ENCODE measurements at places on chromosomes 6 and 20. TPM values are rescaled to one million over a fixed set of nuclear protein-coding genes. Genes with fewer than 3 reads are reported as not detected.

DNA sequence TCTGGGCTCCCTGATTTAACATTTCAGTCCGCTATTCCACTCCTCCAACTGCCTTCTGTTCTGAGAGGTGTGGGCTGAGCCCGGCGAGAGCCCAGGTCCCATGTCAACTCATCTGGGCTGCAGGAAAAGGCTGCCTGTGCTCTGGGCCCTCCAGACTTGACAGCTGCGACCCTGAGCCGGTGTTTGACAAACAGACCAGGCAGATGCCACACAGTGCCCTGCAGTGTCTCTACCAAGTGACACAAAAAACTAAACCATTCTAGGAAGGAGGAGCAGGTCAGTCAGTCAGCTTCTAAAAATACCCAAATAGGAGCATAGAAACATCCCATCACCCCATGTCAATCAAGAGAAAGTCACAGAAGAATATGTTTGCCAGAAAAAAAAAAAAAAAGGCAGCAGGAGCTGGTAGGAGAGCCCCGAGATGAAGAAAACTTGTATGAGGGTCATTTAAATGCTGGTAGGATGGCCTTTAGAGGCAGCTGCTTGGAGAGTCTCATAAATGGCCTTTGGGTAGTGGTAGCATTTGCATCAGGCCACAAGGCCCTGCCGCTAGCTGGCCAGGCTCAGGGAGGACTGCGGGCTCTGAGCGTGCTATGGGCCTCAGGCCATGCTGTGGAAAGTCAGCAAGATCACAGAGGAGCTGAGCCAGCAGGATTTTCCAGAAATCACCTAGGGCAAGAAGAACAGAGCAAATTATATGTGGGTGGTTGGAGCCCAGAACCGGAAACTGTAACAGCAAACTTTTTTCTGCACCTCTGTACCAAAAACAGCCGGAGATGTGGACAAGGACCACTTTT, 36.6 kb upstream of the GFOD1 start:
- H3K4me1 ChIP-seq: peaks cover 41% of the 10 kb centered on the region
- DNase-seq: no peak
- H3K27ac ChIP-seq: peak overlapping the region; percentile 72
- no peak overlapping the region for H3K4me3 ChIP-seq
- no peaks in the 10 kb centered on the region for H3K36me3 ChIP-seq
- H3K27me3 ChIP-seq: no peaks in the 10 kb centered on the region

- H3K27ac ChIP-seq: no peak overlapping the region
- H3K4me3 ChIP-seq: no peak overlapping the region
- H3K36me3 ChIP-seq: no peaks in the 10 kb centered on the region
These were observed 97.4 kb downstream of the TMEM170B start for GRCh38 chr6:11634948-11635347.

DNA sequence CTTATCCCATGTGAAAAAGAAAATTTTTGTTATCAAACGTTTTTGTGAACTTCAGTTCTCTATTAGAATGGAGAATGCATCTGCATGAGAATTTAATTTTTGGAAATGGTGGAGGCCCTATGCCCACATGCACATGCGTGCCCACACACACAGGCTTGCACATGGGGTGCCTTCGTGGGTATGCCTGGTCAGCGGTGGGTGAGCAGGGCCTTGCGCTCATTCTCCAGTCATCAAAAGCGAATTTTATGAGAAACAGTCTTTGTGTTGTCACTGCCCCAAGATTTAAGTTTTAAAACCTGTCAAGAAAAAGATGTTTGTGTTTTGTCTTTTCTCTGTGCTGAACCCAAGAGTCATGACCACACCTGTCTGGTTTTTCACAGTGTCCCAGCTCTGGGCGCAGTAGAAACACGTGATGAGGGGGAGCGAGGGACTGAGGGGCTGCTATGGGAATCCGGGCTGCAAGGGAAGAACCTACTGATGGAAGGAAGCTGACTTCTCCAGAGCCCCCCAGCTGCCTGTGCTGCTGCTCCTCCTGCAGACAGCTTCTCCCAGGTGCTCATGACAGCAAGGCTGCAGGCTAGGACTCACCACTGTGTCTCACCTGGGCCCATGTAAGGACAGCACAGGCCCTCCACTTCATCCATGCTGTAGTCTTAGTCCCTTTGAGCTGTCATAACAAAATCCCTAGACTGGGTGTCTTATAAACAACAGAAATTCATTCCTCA, 153.6 kb downstream of the SYCP2 start:
- H3K4me3 ChIP-seq: no peak overlapping the region
- H3K27ac ChIP-seq: no peak overlapping the region
- no peaks in the 10 kb centered on the region for H3K27me3 ChIP-seq
- H3K36me3 ChIP-seq: no peaks in the 10 kb centered on the region
- DNase-seq: no peak
- no peaks in the 10 kb centered on the region for H3K4me1 ChIP-seq

GRCh38 chr20:35010405-35011192, 54.9 kb downstream of the MYH7B start:
- H3K27me3 ChIP-seq: no peaks in the 10 kb centered on the region
- no peaks in the 10 kb centered on the region for H3K4me1 ChIP-seq
- DNase-seq: no peak
- peaks cover 95% of the 10 kb centered on the region for H3K36me3 ChIP-seq
- H3K27ac ChIP-seq: no peak overlapping the region

DNA sequence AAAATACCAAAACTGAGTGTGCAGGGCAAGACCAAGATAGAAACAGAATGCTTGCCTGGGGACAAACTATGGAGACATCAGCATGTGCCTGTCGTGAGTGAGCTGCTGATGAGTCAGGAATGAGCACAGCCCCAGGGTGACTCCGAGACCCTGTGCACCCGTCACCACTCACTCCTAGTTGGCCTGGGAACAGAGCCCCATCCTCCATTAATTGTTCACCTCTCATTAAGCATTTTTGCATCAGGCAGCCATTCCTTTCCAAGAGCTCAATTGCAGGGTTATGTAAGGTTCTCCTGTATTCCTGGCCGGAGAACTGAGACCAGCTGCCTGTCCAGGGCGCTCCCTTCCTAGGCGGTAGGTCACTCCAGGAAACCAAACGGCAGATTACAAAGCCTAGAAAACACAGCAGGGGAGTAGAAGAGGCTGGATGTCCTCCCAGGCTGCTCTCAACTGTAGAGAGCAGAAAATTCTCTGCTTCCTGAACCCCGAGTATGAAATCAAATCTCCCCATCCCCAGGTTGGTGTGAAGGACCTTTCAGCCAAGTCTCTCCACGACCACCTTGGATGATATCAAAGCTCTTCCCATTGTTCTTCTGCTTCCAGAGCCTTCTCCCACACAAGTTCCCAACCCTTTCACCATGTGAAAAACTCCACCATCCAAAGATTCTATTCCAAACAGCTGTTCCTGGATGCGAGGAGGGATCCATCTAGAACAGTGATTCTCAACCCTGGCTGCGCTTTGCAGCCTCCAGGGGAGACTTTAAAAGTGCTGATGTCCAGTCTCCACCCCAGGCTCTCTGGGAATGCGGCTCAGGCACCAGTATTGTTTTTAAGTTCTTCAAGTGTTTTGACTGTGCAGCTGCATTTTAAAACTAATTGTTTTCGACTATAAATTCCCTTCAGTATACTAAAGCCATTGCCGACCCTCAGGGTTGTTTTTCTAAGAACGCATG, 532.6 kb upstream of the JARID2 start:
- no peak overlapping the region for H3K4me3 ChIP-seq
- H3K27me3 ChIP-seq: no peaks in the 10 kb centered on the region
- peak; percentile 66 for DNase-seq
- H3K4me1 ChIP-seq: peaks cover 46% of the 10 kb centered on the region
- peak overlapping the region; percentile 60 for H3K27ac ChIP-seq
- H3K36me3 ChIP-seq: no peaks in the 10 kb centered on the region

Gene TAF4
- 17.0 TPM for total RNA-seq

Gene NHLRC1
- total RNA-seq: 2.5 TPM

Gene MRS2
- 61.3 TPM for total RNA-seq

Data from heart left ventricle (tissue), 16 donors.